SJCRH30 (cell line): ENCODE measurements at places on chromosomes 7 and 10. TPM values are rescaled to one million over a fixed set of nuclear protein-coding genes. Genes with fewer than 3 reads are reported as not detected.

GRCh38 chr7:1510780-1511154 lies 6.6 kb upstream of the INTS1 start:
- H3K4me3 ChIP-seq = no peak overlapping the region
- H3K4me1 ChIP-seq = peaks cover 6% of the 10 kb centered on the region; the same call in 1 of the 2 replicates
- DNase-seq = peak; percentile 27
- H3K36me3 ChIP-seq = no peaks in the 10 kb centered on the region
- no peaks in the 10 kb centered on the region for H3K27me3 ChIP-seq
- H3K27ac ChIP-seq = no peak overlapping the region

WAC gene
- total RNA-seq = 121 and 142 TPM in 2 replicates

DNA sequence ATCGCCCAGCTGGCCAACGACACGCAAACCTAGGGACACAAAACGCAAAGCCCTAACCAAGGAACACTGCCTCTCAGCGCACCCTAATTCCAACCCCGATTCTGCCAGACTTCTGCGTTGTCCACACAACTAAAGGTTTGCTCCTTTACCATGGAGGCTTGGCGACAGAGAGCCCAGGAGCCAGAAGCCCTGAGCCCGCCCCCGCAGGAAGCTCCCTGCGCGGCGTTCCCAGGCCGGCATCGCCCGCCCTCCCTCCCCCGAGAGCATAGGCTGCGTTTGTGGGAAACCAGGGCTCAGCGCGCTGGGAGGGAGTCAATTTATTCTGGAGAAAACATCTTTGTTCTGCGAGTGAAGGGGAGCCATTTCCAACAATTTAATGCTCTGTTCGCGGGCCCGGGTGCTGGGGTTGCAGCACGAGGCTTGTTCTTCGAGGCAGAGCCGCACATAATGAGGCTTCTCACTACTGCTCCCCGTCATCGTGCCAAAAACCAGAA lies 103.9 kb downstream of the GRID1 start:
- no peaks in the 10 kb centered on the region for H3K27me3 ChIP-seq
- no peaks in the 10 kb centered on the region for H3K4me1 ChIP-seq
- no peak for DNase-seq
- H3K36me3 ChIP-seq = no peaks in the 10 kb centered on the region

ELN gene
- total RNA-seq = 100 and 110 TPM in 2 replicates

- peaks cover 3% of the 10 kb centered on the region; the same call in 1 of the 2 replicates for H3K27me3 ChIP-seq
- H3K4me1 ChIP-seq = no peaks in the 10 kb centered on the region
- no peaks in the 10 kb centered on the region for H3K36me3 ChIP-seq
Measured at GRCh38 chr7:31114593-31115343, 62.7 kb downstream of the ADCYAP1R1 start.

HMX2 gene
- not detected in 2 replicates for total RNA-seq

DNA sequence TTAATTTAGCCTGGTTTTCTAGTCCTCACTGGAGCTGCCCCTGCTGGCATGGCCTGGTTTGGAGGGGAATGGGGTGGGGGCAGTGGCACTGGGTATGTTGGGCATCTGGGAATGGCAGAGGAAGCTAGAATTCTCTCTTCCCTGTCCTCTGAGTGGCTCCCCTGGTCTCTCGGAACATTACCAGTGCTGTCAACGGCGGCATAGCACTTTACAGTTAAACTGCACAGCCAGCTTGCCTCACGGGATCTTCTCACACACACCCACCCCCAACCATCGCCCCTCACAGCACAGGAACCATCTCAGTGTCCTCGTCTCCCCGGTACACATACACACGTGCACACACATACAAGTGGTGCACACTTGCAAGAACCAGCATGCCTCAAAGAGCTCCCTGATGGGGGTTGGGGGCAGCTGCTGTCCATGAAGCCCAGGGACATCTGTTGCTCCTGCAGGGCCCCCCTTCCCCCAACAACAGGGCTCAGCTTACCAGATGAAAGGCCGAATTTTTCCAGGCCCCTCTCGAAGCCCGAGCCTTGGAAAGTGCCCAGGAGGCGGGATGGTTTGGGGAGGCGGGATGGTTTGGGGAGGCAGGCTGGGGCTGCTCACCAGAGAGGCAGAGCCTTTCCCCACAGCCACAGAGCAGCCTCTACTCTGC lies 41.0 kb downstream of the TSPAN15 start:
- peaks cover 21% of the 10 kb centered on the region for H3K4me1 ChIP-seq
- H3K27me3 ChIP-seq = no peaks in the 10 kb centered on the region
- H3K27ac ChIP-seq = peak overlapping the region; percentile 82

DNA sequence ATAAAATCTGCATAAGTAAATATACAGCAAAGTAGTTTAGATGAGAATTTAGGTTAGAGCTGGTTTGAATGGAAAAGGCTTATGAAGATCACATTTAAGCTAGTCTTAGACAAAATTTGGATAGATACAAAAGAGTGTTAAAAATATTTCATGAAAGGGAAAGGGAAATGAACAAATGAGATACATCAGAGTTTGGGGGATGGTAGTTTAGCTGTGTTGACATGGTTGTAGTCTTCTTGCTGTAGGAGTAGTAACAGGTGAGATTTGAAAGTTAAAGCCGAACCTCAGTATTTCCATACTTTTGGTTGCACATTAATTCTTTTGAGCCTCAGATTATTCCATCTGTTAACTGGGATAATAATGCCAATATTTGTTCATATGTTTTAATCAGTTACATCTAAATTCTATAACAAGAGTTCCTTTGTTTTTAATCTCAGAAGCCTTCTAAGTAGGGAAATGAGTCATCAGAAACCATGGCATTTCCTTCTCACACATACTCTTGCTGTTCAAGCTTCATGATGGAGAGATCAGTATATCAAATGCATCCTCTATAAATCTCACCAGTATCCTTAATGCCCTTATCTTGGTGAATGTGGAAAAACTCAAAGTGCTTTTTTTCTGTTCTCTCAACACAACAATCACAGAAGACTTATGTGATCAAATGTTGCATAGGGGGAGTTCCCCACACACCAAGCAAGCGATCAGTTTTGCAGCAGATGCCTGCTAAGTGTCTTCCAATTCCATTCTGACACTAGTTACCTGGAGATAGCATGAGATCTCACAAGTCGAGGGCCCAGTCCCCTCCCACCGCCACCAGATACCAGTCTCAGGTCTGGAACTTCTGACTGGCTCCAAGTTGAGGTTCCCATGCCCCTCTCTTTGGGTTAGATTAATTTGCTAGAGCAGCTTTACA lies 84.7 kb downstream of the MAPK8 start:
- peak overlapping the region; percentile 3; the same call in 1 of the 2 replicates for H3K27ac ChIP-seq
- peak; percentile 49 for DNase-seq
- no peaks in the 10 kb centered on the region for H3K27me3 ChIP-seq
- no peaks in the 10 kb centered on the region for H3K36me3 ChIP-seq
- H3K4me1 ChIP-seq = peaks cover 15% of the 10 kb centered on the region
- H3K4me3 ChIP-seq = no peak overlapping the region

KIAA1217 gene
- total RNA-seq = 29.7 and 30.6 TPM in 2 replicates
